AG09319 (cell line): ENCODE measurements at places on chromosomes 2 and 18.

DNA sequence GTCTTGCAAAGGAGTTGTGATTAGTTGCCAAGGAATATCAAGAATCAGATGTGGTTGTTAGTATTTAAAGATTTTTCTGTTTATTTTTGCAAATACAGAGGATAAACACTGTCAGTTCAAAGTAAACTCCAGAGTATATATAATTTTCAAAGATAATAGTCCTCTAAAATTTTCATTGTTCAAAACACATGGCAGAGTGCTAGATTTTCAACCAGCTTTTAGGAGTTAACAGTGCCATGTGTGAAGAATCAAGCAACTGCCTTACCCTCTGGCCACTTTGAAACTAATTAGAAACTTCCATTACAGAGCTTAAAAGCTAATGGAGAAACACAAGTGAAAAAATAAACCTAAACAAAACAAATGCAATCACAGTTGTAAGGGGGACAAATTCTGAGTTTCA lies 1605.6 kb upstream of the ZEB2 start:
- DNase-seq: no peak

- no peak for DNase-seq
Measured at GRCh38 chr2:26215833-26216232, 28.6 kb downstream of the HADHA start.

GRCh38 chr2:207662203-207662602 lies 37.0 kb upstream of the METTL21A start:
- DNase-seq: no peak

DNA sequence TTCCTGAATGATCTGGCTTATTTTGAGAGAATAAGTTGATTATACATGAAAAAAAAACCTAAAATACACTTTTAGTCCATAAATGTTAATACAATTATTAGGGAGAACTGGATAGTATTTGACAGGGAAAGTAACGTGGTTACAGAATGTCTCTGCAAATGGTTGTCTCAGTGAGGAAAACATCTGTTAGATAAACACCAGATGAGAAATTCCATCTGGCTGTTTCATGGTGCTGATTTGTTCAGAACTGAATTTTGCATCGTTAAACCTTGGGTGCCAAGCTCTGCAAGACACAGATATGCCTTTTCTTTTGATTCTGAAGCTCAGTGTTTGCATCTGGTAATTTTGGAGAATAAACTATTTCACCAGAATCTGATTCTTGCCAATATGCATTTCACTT lies 90.4 kb downstream of the SCN3A start:
- DNase-seq: no peak

GRCh38 chr18:41466436-41467160 lies 488.4 kb upstream of the PIK3C3 start:
- no peak for DNase-seq

GRCh38 chr2:39469807-39470206 lies 32.7 kb upstream of the MAP4K3 start:
- no peak for DNase-seq

- no peak for DNase-seq
Measured at GRCh38 chr2:234917211-234917975, 34.4 kb upstream of the SH3BP4 start.

GRCh38 chr2:136932700-136933099 lies 167.4 kb downstream of the THSD7B start:
- DNase-seq: peak; percentile 3

DNA sequence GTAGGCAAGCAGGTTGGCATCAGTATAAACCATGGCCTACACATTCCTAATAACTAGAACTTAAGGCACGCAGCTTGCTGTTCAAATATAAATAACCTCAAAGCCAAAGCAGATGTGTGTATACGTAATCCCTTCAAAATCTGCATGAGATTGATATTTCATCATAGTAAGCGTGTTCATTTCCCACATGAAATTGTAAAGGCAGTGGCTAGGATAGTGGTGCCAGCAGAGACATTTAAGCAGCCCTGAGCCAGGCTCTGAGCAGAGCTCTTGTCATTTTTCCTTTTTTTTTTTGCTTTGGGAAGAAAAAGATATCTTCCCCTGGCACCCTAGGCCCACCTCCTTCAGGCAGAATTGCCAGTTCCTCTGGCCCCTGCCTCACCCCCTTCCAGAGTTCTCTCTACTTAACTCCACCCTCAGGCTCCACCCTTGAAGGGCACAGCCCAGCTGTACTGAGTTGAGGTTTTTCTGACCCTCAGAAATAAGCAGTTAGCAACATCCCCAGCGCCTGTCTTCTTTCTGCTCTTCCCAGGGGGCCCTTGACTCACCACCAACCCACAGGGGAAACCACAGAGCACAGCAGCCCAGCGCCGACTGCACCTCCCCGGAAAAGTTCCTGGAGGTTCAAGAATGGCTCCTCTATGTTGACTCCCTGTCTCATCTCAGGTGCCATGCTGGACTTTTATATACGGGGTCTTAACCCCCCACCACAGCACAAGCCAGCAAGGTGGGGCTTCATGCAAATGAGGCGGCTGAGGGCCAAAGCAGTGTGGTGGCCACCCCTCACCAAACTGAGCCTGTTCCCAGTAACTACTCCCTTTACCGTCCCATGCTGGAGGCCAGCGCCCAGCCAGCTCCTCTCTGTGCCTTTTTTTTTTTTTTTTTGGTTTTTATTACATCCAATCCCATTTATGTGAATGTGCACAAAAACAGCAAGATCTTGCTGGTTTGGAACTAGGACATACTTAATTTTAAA lies 84.7 kb downstream of the EHD3 start:
- peak; percentile 56 for DNase-seq

GRCh38 chr2:96549967-96550786 lies 13.6 kb downstream of the ARID5A start:
- DNase-seq: no peak

DNA sequence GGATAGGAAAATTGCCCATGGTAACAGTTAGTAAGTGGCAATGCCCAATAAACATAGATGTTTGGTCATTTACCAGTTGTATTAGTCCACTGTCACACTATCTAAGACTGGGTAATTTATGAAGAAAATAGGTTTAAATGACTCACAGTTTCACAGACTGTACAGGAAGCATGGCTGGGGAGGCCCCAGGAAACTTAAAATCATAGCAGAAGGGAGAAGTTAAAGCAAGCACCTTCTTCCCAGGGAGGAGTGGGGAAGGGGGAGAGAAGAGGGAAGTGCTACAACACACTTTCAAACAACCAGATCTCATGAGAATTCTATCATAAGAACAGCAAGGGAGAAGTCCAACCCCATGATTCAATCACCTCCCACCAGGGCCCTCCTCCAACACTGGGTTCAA lies 23.4 kb downstream of the NR4A2 start:
- DNase-seq: no peak

- DNase-seq: no peak
Measured at GRCh38 chr18:3998698-3999333, 456.3 kb downstream of the DLGAP1 start.

- no peak for DNase-seq
Measured at GRCh38 chr2:102037681-102038080, 45.9 kb downstream of the IL1R2 start.

- DNase-seq: no peak
Measured at GRCh38 chr2:118148133-118148532, 59.9 kb downstream of the INSIG2 start.

DNA sequence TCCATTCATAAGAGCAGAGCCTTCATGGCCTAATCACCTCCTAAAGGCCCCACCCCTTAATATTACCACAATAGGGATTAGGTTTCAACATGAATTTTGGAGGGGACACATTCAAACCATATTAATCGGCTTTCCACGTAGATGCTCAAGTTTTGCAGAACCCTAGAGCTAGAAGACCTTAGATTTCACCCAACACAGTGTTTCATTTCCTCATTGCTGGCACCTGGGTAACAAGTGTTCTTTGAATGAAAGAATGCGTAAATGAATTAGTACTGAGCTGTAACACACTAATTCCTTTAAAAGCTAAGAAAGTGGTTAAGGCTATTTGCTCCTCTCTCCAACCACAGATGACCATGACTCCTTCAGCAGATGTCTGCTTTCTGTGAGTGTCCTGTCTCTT lies 252.5 kb downstream of the SMAD2 start:
- DNase-seq: no peak

DNA sequence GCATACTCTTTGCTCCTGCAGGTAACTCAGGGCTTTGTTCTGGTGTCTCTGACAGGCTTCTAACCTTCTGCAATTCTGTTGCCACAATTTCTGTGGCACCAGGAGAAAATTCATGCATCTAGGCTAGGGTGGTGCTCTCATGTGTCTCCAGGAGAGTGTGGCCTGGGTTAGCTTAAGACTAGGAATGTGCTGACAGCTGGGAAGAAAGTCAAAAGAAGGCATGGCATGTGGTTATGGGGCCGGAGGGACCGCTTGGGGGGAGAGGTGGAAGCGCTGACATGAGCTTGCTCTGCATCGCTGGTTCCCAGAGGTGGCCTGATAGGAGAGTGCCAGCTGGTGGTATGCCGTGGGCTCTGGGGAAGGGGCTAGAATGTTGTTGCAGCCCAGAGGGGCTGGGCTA lies 173.3 kb upstream of the TNP1 start:
- DNase-seq: no peak

GRCh38 chr18:74598350-74599001 lies 806 bp downstream of the ZNF407 start:
- DNase-seq: no peak

DNA sequence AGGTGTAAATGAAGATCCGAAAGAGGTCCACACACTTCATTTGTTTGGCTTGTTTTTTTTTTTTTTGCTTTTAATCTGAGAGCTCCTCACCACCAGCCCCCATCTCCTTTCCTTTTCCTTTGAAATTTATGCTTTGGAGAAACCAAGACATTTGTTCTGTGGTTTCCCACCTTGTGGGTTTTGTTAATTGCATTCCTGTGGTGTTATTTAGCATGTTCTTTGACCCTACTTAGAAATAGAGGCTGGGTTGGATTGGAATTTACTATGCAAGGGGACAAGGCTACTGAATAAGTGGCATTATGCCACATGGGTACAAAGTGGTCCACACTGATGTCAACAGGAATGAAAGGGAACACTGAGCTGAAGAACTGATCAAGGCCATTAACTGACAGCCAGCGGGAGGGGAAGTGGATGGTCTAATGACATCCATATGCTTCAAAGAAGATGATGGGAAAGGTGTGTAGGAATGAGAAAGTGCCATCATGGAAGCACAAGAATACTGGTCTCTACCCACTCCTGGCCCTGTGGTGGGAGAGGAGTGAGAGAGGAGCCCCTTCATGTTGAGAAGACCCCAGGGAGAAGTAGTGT lies 8.9 kb downstream of the CCL20 start:
- no peak for DNase-seq

- DNase-seq: no peak
Measured at GRCh38 chr2:143852759-143853158, 667.2 kb downstream of the ZEB2 start.

DNA sequence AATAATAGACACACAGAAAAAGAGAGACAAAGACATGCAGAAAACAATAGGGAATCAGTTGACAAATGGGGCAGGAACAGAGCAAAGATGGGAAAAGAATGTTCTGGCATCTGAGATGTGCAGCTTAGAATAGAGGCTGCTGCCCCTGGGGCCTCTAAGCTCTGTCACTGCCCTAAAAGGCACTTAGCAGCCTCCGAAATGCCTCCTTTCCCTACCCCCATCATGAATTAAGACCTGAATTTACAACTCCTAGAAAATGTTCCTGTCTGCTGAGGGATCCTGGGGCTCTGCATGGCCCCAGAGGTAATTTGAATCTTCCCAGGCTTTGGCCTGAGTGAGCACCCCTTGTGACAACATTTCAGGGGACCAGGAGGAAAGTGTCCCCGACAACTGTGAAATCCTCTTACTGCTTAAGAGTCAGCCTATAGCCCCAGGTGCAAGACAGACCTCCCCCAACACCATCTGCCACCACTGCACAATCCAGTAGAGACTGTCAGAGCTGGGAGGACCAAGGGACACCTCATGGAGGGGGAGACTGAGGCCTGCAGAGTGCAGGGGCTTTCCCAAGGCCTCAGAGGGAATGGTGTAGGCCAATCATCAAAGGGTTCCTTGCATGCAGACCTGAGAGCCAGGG lies 24.8 kb downstream of the MRPL35 start:
- no peak for DNase-seq

- DNase-seq: no peak
Measured at GRCh38 chr2:140138736-140139135, 1358.5 kb upstream of the NXPH2 start.

DNA sequence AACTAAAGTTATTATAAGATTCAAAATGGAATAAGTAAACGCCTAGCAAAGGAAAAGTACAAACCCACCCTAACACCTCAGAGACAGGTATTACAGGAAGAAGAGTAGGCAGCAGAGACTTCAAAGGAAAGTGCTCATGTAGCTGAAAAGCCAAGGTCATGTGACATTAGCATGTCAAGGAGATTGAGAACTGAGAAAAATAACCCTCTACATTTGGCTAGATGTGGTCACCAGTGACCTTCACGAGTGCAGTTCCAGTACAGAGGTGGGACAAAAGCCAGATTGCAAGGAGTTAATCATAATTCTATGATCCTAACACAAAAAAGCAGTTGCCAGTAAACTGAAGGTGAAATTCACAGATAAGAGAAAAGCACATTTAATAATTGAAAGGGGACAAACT lies 252.7 kb downstream of the ZEB2 start:
- DNase-seq: no peak

DNA sequence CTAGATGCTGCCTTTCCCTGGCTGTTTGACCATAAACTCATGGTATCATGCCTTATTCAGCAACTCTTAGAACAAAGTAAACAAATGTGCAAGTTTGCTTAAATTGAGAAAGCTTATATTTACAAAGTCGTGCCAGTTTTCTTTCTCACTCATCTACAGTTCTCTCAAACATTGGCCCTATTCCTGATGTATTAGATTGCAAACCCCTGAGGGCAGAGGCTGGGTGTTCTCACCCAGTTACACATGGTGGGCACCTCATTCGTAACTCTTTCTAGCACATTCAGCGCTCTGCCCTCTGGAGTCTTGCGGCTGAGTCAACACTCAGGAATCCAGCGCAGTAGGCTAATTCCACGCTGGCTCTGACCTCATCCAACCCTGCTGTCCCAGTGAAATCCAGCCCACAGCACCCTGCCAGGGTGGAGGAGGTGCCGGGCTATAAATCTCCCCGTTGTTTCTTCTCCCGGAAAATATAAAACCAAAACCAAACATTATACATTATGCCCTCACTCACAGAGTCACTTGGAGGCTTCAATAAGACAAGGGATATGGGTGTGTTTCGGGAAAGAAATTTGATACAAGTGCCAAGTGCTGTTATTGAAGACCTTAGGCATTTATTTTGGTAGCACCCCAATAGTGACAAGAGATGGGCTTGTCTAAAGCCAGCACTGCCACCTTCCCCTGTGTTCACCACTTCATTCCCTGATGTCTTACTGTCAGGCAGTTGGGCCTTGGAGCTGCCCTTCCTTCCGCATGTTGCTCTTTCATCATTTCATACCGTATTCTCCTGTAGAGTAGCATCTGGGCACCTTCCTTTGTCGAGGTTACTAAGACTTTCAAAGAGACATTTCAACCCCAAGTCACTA lies 287.4 kb downstream of the PRKCE start:
- DNase-seq: peak; percentile 94
